NCI-H2081 (cell line): ENCODE measurements at places on chromosomes 3 and 15.
A peak's percentile ranks its signal among the peaks of the same experiment; 100 is the strongest.

GRCh38 chr3:160754371-160754854 lies 1.6 kb upstream of the PPM1L start:
- DNase-seq: peak; percentile 65

- no peak for DNase-seq
Observed at GRCh38 chr3:15017191-15017590, 47.9 kb downstream of the MRPS25 start.

- no peak for DNase-seq
Observed at GRCh38 chr3:139302084-139302800, 41.6 kb upstream of the MRPS22 start.

- no peak for DNase-seq
Observed at GRCh38 chr3:51386159-51386851, 1.2 kb downstream of the MANF start.

- DNase-seq: no peak
Observed at GRCh38 chr3:118955914-118956556, 78.6 kb downstream of the IGSF11 start.

DNA sequence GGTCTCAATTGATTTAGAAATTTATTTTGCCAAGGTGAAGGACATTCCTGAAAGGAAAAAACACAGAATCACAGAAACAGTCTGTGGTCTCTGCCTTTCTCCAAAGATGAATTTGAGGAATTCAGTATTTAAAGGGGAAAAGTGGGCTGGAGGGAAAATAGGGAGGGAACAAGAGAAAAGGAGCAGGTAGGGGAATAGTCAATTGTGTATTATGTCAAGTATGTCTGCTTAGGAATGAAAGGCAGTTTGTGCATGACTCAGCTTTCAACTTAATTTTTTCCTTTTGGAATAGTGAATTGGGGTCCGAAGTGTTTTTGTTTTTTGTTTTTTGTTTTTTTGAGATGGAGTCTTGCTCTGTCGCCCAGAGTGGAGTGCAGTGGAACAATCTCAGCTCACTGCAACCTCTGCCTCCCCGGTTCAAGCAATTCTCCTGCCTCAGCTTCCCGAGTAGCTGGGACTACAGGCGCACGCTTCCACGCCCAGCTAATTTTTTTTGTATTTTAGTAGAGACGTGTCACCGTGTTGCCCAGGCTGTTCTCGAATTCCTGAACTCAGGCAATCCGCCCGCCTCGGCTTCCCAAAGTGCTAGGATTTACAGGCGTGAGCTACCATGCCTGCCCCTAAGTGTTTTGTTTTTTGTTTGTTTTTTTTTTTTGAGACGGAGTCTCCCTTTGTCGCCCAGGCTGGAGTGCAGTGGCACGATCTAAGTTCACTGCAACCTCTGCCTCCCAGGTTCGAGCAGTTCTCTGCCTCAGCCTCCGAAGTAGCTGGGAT lies 74.1 kb upstream of the MAP4 start:
- no peak for DNase-seq

GRCh38 chr3:182905623-182906022 lies 74.7 kb downstream of the DCUN1D1 start:
- DNase-seq: no peak

DNA sequence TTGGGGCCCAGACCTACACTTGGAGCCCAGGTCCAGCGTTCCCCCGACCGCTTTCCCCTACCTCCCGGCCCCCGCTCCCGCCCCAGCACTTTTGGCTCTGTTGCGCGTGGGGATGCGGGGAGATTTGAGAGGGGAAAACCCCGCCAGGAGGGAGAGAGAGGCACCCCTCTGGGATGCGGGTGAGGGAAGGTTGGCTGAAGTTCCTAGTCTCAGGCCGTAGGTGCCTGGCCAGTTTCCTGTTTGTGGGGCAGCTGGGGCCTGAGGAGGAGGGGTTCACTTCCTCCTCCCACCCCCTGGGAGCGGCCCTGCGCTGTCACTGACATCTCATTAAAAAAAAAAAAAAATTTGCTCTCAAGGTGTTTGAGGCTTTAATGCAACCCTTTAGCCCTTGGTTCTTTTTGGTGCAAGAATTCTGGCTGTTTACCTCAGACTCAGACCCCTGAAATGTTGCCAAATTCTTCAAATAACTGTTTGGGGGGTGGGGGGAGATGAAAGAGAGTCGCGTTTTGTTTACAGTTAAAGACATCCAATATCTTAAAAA lies 2.6 kb downstream of the FAM43A start:
- no peak for DNase-seq

DNA sequence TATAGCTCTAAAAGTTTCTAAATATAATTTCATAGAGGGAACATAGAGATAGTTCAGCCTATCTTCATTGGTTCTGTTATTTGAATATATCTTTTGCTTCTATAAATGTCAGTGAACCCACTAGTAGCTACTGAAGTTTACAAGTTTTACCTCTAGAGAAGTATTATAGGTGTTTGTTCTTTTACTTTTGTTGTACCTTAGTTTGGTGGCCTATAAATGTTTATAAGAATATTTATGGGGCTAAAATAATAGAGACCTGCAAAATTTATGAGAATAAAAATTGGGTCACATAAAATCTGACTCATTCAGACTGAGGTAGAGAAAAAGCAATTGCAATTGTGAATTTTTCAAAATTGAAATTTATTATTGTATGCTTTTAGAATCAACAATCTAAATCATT lies 162.6 kb downstream of the SERPINI1 start:
- no peak for DNase-seq

GRCh38 chr3:97658668-97659285 lies 105.8 kb upstream of the ARL6 start:
- peak; percentile 86 for DNase-seq

GRCh38 chr15:81194723-81195122 lies 2.0 kb upstream of the IL16 start:
- no peak for DNase-seq

GRCh38 chr3:132332508-132332907 lies 15.3 kb downstream of the ACP3 start:
- no peak for DNase-seq

DNA sequence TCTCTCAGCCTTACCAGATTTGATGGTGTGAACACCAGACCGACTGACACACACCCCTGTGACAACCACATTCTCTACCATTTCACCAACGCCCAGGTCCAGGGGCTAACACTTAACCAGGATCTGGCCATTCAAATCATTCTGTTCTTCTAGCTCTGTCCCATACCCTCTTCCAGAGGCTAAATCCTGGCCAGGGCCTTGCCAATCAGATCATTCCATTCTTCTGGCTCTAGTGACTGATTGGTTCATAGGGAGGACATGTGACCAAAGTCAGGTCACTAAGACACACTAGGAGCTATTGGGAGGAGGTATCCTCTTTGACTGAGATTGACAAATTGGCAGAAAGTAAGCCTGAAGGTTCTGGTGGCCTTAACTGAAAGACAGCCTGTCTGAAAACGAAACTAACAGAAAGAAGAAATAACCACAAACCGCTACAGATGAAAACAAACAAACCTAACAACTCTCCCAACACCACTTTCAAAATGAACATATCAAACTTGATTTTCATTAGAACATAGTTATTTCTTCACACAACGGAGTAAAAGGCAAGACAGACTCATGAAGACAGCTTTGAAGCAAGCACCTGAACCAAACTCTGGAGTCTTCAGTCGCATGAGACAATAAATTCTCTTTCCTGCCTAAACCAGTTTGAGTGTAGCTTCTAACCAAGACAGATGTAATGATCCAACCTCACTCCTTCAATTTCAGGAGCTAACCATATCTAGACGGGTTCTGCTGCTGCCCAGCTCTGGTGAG lies 68.5 kb downstream of the TRANK1 start:
- no peak for DNase-seq

DNA sequence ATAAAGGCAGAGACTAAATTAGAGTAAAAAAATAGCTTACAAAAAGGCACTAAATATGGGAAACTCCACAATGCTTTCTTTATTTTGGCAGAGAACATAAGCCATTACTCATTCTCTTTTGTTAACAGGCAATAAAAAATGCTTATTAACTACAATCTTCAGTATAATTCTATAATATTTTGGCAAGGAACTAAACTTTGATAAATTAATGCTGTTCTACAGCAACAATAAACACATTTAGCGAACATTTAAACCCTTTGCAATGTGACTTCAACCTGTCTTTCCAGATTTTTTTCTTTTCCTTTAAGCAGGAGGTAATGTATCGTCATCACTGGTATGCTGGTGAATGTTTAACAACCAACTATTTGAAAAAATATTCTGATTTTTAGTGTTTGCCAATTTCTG lies 42.2 kb upstream of the POU1F1 start:
- DNase-seq: no peak

DNA sequence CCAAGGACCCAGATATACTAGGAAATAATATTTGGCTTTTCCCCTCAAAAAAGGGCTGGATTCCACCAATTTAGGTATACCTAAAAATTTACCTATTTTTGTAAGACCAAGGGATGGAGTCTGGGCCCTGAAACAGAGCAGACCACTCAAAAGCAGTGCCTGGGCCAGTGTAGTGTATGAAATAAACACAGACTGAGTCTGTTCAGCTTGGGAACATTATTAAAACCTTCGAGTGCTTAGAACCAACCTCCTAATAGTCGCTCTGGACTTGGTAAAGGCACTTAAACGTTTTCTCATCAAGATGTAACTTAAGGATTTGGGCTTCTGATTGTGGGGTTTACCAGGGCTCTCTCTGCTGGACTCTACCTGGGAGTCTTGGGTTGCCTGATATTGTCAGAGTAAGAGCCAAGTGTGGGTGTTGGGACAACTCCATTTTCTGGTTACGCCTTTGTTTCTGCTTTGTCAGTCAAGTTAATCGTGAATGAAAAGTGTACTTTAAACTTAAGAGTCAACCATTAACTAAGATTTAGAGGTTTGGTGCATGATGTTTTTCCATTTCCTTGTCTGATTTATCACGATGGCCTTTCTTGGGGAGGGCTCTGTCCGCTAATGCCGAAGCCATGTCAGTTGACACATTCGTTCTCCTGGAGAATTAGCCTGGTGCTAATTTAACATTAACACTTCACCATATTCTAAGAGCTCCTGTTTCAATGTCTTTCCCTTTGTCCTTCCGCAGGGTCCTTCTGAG lies 221.0 kb upstream of the TPM1 start:
- DNase-seq: no peak

- DNase-seq: no peak
Observed at GRCh38 chr15:31392761-31393401, 66.2 kb downstream of the KLF13 start.

GRCh38 chr3:189978753-189979152 lies 141.9 kb downstream of the P3H2 start:
- DNase-seq: no peak

GRCh38 chr15:43150191-43150929 lies 17.0 kb downstream of the TMEM62 start:
- no peak for DNase-seq

GRCh38 chr3:108877901-108878300 lies 55.3 kb downstream of the TRAT1 start:
- DNase-seq: no peak

DNA sequence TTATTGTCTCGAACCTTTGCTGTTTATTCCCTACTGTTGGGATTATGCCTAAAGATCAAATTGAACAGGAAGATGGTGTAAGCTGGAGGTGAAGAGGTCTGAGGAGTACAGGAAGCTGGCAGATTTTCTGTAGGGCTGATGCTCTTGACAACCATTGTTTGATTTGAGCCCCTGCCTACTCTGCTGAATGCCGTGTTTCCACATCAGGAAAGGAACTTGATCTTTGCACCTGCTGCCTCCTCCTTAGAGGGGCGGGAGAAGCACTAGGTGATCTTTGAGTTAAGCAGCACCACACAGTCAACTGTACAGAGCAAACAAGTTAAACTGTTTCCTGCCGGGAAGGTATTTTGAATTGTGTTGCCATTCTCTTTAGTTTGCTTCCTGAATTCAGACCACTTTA lies 364.6 kb upstream of the EPHA6 start:
- DNase-seq: peak; percentile 88
